Stimulated activated memory B cell treated with anti-CD40 and anti-IgM and Interleukin-4, amounts not matched to agents 10 μg/mL and 1 μg/mL and 100 μg/mL, for 72 hours (primary cell): ENCODE measurements at places on chromosomes 2 and 18.

GRCh38 chr2:109174214-109174613, 45.2 kb downstream of the SH3RF3 start:
- no peak for ATAC-seq

GRCh38 chr18:74226666-74227065, 65.1 kb downstream of the CYB5A start:
- ATAC-seq = no peak

- ATAC-seq = no peak
Observed at GRCh38 chr18:67794521-67794920, 278.0 kb upstream of the DSEL start.

DNA sequence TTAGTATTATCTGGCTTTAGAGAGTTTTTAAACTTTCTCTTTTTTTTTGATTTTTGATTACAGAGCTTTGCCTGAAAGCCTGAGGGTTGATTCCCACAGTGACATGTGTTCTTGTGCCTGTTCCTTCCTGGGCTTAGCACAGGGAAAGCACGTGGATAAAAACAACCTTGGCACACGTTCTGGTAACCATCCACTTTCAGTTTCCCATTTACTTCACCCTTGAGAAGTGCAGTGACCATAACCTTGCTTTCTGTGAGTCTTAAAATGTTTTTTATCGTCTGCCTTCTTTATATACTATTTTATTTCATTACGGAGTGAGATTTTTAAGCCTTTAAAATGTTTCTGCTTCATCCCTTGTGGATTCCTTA, 11.5 kb downstream of the CD226 start:
- no peak for ATAC-seq

DNA sequence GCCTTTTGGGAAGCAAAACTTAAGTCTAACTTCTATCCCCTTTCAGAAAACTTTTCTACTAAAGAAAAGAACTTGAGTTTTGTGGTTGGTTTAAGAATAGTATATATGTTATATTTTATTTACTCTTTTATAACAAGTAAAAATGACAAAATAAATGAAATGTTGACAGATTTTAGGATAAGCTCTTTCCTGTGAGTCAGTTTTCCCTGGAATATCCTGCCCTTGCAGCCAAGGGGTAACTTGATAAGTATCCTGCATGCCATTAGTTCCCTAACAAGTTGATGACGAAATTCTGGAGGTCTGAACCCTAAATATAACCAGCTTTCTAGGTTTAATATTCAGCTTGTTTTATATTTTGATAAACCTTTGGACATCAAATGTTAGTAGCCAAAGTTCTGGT, 7.3 kb upstream of the HTR2B start:
- no peak for ATAC-seq

DNA sequence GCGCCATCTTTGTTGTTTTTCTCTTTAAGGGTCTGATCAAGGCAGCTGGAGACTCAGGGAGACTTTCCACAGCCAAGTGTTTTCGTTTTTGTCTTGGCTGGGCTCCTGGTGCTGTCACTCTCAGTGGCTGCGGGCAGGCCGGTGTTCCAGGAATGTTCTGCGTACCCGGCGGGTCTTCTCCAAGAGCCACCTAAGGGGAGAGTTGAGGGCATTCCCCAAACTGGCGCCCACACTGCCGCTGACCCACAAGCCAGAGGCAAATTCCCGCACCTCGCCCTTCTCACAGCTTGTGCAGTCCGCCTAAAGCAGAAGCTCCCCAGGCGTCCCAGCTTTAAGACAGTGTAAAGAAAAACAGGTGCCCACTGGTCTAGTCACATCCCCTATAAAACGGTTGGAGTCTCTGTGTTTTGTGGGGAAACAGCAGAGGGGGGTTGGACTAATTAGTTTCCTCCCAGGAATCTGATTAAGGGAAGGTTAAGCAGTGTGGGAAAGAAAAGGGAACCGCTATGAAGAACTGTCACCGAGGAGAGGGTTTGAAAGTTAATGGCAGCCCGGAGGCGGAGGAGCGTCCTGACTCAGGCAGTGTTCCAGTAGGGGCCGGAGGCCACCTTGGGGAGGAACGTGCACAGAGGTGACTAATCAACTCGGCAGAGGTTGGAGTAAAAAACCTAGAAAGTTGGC, 224.5 kb downstream of the SLC4A3 start:
- ATAC-seq = no peak

DNA sequence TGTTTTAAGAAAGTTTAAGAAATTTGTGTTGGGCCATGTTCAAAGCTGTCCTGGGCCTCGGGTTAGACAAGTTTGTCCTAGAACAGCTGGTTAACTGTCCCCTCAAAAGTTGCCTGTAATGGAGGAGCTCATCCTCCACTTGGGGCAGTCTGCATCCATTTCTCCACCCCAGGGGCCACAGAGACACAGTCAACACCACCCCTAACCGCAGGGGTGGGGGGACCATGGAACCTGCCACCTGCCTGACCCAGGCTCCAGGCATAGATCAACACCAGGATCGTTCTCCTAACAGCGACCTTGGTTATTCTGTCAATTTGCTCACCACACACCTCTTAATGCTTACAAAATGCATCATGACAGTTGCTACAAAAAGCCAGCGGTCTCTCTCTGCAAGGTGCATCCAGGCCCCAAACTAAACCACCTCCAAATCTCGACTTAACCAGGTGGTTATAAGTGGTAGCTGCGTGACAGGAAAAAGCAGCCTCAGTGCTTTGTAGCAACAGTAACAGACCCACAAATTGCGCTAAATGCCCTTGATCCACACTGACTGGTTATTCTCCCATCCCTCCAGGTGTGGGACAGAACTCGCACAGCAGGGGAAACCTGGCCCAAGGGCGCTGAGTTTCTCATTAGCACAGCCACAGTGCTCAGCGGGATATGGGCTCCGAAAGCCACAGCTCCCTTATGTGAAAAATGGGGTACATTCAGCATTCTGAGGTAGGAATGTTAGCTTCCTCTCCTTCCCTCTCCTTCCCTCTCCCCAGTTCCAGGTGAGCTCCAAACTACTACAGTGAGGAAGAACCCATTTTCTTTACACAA, 48.0 kb downstream of the HDLBP start:
- ATAC-seq = no peak

DNA sequence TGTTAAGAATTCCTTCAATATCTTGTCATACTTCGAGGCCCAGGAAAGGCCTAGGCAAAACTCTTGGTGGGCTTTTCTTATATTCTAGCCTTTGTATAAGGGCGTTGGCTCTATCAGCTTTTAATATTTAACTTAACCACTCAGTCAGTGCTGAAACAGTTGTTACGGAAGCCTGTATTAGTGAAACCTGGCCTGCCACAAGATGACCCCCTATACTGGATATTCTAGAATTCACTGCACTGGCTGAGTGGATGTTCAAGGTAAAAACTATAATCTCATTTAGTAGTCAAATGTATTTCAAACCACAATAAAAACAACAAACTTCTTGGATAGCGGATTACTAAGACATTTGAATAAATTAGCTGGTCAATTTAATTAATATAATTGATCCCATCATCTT, 91.7 kb upstream of the HNMT start:
- no peak for ATAC-seq

GRCh38 chr2:220703279-220703678, 868.8 kb downstream of the EPHA4 start:
- ATAC-seq = no peak

DNA sequence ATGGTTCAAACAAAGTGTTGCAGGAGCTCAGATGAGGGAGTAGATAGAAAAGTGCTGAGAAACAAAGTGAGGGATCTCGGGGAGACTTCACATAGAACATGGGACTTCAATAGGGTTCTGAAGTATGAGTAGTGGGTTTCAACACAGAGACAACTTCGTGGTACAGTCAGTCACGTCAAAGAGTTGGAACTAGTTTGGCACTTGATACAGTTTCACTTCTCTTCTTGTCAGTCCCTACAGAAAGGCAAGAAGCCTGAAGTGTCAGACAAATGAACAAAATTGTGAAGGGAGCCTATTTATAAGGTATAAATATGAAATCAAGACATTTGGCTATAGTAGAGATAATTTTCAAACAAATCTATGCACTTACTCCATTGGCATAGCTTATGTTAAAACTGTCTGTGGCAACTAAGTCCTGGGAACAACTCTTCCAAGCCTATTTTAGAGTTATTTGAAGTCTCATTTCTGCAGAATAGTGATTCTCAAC, 338.0 kb downstream of the TDRD15 start:
- ATAC-seq = no peak

- no peak for ATAC-seq
Observed at GRCh38 chr2:126220331-126220730, 435.6 kb upstream of the GYPC start.

- no peak for ATAC-seq
Observed at GRCh38 chr2:164896226-164896625, 54.6 kb upstream of the COBLL1 start.

DNA sequence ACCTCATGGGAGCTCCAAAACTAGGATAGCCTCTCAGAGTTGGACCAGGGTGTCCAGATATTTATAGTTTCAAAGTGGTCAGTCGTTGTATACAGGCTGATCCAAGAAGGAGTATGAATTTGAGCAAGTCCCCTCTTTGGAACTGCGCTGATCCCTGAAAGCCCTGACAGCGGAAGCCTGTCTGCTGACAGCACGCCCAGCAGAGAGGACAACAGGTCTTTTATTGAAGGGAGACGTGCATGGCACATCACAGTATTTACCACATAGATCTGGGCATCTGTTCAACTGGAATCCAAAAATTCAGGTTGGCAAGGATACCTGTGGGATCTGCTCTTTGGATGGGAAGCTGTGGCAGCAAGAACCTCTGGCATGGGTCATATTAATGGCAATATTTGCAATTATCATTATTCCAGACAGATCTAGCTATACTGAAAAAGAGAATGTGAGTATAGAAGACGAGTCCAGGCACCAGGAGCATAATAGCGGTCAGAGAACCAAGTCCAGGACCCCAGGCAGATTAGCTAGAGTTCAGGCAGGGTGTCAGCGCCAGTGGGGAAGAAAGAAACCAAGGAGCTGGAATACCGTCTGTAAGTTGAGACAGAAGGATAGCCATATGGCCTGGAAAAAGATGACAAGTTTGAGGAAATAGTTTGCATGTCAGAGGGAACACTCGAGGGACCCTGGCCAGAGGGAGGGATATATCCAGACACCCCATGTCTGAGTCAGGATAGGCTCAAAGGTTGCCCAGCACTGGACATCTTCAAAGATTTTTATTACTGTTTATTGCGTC, 260.4 kb upstream of the FANCL start:
- no peak for ATAC-seq

DNA sequence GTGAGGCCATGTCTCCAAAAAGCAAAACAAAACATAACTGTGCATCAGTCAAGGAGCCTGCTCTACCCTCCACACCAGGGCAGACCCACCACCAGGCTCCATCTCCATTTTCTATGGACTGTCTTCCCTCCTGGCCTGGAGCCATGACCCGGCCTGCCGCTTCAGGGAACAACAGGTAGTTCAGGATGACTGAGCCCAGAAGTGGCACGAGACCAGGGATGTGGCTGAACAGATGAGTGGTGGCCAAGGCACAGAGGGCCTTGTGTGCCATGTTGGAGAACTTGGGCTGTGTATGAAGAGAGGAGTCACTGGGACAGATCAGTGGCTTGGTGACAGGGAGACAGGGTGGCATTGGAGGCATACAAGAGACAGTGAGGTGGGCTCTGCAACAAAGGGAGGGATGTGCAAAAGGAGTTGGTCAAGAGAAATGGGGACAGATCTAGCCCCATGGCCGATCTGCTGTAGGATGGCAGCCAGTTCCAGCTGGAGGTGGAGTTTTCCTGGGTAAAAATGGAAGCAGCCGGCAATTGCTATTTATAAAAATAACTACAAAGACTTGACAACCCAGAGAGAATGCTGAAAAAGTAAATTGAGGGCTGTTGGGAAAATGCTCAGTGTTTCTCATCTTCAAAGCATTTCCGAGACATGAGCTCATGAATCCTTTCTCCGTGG, 35.0 kb downstream of the TMEM177 start:
- no peak for ATAC-seq

- no peak for ATAC-seq
Observed at GRCh38 chr2:122927710-122928557, 1097.2 kb upstream of the CNTNAP5 start.

- no peak for ATAC-seq
Observed at GRCh38 chr2:13543550-13543949, 826.8 kb downstream of the TRIB2 start.

GRCh38 chr2:240631548-240632305, 6.4 kb downstream of the GPR35 start:
- ATAC-seq = no peak

DNA sequence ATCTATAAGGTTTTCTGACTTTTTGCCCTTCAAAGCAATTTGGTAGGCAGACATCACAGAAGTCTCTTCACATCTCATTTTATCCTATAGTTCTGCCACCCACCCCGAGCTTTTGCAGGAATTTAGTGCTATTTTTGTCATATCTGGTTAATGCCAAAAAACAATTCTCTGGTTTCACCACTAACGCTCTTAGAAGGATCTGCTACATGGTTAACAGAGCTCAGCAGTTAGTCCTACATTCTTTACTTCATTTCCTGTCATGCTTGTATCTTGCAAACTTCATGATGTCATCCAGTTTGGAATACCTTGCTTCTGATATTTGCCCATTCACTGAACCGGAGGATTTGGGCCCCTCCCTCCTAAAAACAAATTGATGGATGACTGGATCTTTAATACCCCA, 116.8 kb upstream of the SERPINE2 start:
- ATAC-seq = no peak

GRCh38 chr2:121955872-121956271, 200.4 kb downstream of the TSN start:
- no peak for ATAC-seq

DNA sequence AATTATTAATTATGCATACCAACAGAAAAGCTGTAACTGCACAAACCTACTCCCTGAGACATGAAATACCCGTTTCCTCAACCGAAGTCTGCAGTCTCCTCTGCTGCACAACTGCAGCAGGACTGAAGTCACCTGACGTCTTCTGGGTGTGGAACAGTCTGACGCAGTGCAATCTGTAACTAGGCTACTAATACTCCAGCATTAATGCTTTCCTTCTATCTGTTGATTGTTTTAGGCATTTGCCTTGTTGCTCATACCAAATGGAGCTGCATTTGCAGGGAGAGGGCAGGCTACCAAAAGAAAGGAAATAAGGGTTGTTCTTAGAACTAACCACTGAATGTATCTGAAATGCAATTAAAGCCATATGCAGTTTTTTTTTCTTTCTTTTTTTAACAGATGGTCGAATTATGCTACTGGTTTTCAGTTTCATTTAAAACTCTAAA, 40.1 kb downstream of the RTN4 start:
- peak; percentile 90 for ATAC-seq
